ENCODE measurements at places on chromosomes 1 and 21.

DNA sequence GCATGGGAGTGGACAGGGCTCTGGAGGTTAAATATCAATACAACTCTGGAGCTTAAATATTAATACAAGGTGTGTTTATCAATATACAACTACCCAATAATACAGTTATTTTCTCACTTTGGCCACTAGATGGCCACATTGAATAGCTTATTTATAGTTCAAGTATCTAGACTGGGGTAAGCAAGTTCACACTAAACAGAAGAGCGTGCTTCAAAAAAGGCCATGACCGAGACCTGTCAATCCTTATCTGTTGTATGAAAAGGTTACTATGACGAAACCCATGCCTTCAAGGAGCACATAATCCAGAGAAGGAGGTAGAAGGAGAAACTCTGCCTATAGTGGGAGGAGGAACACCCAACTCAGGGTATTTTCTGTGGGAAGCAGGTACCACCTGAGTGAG is 29.1 kb downstream of the CHML start:
- DNase-seq, result no peak

- no peak for DNase-seq
Observed at GRCh38 chr1:39902460-39902807, 717 bp upstream of the MYCL start.

DNA sequence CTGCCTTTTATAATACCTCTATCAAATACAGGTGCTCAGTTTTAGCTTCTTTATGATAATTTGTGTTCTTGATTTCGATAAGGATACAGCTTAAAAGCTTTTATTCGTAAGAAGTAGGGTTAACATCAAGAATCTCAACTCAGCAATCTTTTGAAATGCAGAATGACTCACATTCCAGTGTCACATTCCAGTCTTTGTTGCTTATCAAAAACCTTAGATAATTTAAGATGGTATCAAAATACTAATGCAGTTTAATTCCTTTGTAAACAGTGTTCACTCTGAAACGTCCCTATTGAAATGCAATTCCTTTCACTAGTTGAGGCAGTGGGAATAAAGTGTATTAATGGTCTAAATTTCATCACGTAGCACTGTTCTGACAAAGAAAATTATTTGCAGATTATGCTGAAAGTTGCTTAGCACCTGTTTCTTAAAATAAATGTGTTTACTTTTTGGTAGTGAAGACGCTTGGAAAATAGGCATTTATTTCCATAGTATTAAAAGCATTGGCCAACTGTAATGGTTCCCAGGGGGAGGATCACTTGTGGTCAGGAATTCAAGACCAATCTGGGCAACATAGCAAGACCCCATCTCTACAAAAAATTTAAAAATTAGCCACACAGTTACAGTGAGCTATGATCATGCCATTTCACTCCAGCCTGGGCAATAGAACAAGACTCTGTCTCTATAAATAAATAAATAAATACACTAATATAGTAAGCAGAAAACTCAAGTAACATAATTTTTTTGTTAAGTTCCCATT is 10.1 kb upstream of the CNN3 start:
- no peak for DNase-seq

- no peak for DNase-seq
Observed at GRCh38 chr1:156693848-156694689, 11.3 kb downstream of the CRABP2 start.

GRCh38 chr1:207336559-207337467 is 15.3 kb downstream of the CD55 start:
- DNase-seq, result peak; percentile 24

- no peak for DNase-seq
Observed at GRCh38 chr1:94160811-94161210, 39.9 kb upstream of the ABCA4 start.

DNA sequence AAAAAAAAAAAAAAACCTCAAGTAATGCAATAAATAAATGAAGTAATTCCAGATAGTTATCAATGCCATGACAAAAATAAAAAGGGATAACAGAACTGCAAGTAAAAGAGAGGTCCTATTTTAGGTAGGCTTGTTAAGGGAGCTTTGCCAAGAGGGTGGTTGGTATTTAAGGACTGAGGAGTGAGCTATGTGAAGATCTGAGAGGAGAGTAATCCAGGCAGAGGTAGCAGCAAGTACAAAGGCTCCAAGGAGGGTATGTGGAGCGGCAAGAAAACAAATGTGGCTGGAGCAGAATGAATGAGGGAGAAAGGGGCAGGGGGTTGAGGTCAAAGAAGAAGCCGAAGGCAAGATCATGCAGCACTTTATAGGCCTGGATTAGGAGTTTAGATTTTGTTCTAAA is 59.9 kb upstream of the CDC42BPA start:
- no peak for DNase-seq

DNA sequence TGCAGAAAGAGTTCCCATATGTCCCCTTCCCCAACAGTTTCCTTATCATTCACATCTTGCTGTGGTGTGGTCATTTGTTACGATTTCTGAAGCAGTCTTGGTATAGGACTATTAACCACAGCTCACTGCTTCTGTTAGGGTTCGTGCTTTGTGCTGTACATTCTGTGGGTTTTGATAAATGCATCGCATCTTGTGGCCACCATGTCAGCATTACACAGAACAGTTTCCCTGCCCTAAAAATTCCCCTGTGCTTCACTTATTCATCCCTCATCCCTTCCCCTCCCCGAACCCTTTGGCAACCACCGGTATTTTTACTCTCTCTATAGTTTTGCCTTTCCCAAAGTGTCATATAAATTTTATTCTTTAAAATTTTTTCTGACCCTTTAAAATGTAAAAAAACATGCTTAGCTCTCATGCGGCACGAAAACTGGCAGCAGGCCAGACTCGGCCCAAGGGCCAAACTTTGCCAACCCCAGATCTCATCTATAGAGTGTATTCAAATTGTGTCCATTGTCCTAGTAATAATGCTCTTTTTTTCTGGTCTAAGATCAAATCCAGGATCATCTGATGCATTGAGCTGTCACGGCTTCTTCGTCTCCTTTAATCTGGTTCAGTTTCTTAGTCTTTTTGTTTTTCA is 78.2 kb downstream of the SIM2 start:
- no peak for DNase-seq

DNA sequence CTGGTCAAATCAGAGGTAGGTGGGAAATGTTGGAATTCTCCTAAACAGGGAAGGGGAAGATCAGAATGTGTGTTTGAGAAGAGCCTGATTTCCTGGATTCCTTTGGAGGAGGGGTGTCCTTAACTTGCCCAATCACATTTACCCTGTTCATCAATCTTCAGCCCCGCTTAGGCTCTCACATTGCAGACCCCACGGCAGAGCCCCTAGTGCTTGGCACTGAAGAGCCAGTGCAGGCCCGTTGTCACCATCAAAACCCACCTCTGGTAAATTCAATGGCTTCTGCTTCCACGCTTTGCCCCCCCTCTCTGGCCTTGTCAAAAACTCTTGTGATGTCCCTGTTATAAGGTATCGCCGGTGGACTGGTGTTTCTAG is 2.3 kb downstream of the AGPAT3 start:
- no peak for DNase-seq

DNA sequence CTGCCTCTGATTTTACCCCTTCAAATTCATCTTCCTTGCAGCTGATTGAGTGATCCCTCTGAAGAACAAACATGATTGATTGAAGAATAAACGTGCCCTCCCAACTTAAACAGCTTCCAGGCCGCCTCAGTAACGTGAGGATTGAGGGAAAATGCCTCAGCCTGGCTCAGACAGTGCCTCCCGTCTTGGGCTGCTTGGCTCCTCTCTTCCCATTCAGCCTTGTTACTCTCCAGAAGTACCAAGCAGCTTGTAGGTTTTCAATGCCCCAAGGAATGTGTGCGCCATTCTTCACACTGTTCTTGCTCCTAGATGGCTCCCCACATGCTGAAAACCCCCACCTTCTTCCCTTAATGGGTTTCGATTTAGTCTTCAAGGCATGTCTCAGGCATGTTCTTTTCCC is 51.8 kb downstream of the ST6GALNAC5 start:
- DNase-seq, result no peak

GRCh38 chr1:97832481-97832880 is 88.4 kb downstream of the DPYD start:
- DNase-seq, result no peak

GRCh38 chr1:150514913-150515327 is 632 bp upstream of the FALEC start:
- DNase-seq, result no peak

DNA sequence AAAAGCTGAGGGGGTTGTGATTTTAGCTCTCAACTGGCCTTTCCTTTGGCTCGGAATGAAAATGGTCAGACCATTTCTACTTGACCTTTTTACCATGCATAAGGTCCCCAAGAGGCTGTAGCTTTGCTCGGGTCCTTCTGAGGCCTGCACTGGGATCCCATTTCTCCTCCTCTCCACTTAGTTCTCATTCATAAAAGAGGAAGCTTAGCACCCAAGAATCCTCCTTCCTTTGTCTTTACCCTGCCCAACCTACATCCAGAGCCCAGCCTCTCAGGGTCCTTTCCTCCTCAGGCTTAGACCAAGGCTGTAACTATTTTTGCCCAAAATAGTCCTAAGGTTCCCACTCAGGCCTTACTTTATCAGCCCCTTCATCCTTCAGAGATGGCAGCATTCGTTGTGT is 6.0 kb upstream of the SLC27A3 start:
- no peak for DNase-seq

- DNase-seq, result no peak
Observed at GRCh38 chr1:234776876-234777855, 167.2 kb upstream of the IRF2BP2 start.

- DNase-seq, result no peak
Observed at GRCh38 chr1:107810291-107810951, 154.6 kb downstream of the VAV3 start.

- DNase-seq, result no peak
Observed at GRCh38 chr1:57858740-57859139, 434.9 kb upstream of the DAB1 start.

GRCh38 chr1:51303315-51303714 is 27.0 kb downstream of the TTC39A start:
- DNase-seq, result no peak

GRCh38 chr1:229017091-229017490 is 253.8 kb upstream of the RAB4A start:
- DNase-seq, result no peak

DNA sequence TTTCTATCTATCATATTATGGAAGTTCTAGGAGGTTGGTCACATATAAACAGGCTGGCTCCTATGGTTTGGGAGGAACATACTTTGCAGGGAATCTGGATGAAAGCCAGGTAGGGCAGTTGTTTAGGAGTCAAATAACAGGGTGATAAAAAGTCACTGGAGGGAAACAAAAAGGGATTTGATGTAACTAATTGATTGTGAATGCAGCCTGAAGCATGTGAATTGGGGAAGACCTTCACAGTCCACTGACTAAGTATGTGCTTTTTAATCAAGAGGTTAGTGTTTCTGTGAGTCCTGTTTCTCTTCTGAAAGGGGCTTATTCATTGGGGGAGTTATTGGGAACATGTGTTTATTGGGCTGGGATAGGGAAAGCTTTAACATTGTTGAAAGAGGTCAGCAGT is 41.3 kb downstream of the HMCN1 start:
- DNase-seq, result no peak

DNA sequence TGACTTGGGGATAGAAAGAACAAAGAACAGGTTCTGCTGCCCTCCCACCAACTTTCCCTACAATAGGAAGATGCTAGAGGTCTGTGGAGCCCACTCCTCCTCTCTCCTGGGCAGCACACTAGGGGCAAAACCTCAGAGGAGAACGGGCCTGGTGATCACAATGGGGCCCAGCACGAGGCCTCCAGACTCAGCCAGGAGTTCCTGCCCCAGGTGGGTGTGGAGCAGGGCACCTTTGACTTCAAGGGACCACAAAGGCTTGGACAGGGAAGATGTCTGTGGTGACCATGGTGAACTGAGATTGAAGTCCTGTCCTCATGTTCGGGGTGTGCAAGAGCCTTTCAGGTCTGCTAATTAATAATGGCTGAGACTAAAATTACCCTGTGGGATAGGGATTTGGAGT is 88.8 kb downstream of the LAMC2 start:
- no peak for DNase-seq

DNA sequence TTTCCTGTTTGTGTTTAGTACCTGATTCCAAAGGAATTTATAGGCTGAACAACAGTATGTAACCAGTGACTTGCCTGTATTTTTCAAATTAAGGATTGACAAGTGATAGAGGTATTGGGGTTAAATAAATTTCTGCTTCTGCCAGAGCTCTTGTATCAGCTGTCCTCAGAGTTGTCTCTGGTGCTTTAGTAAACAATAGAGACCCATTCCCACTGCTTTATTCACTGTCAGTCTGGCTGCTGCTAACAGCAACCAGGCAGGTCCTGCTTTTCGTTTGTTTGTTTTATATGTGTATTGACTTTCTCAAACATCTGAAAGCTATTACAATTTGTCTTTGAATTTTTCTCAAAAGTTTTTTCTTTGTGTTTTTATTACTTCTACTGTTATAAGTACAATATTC is 76.1 kb downstream of the OLFM3 start:
- DNase-seq, result no peak

- no peak for DNase-seq
Observed at GRCh38 chr1:110798691-110799256, 74.2 kb upstream of the CD53 start.

GRCh38 chr1:38559446-38560165 is 300.0 kb downstream of the RRAGC start:
- DNase-seq, result peak; percentile 78

GRCh38 chr1:5333291-5333690 is 658.9 kb downstream of the NPHP4 start:
- no peak for DNase-seq

GRCh38 chr1:203492082-203492747 is 1.7 kb upstream of the OPTC start:
- DNase-seq, result no peak

Data from activated T-cell treated with anti-CD3 and anti-CD28 coated beads, Interleukin-2, amount 50 U/mL, for 1 hour (primary cell).